Eye (tissue), 1 donor: ENCODE measurements at places on chromosomes 1 and 21.
A peak's percentile ranks its signal among the peaks of the same experiment; 100 is the strongest.

DNA sequence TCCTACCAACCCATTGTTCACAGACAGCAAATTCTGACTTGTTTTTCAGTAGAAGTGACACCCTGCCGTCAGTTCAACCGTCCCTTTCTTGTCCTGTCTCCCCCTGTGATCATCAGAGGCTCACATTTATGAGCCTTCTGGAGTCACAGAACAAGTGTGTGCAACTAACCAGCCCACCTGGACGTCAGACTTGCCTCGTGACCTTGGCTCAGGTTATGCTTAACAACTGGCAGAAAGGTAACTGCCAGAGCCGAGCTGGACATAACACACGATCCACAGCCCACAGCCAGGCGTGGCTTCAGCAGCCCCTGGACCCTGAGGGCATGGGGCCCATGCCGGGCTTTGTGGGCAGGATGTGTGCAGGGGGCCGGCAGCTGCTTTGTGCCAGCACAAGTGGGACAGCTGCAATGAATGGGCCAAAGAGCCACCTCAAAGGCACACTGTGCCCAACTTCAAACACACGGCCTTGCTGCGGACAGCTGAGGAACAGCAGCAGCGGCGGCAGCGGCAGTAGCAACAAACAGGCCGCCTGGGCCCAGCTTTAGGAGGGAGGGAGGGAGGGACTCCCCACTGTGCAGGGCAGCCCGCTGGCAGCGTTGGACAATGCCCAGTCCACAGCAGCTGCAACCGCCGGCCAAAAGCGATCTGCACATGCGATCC, 103.9 kb downstream of the ZBTB18 start:
- peak; percentile 87 for DNase-seq

DNA sequence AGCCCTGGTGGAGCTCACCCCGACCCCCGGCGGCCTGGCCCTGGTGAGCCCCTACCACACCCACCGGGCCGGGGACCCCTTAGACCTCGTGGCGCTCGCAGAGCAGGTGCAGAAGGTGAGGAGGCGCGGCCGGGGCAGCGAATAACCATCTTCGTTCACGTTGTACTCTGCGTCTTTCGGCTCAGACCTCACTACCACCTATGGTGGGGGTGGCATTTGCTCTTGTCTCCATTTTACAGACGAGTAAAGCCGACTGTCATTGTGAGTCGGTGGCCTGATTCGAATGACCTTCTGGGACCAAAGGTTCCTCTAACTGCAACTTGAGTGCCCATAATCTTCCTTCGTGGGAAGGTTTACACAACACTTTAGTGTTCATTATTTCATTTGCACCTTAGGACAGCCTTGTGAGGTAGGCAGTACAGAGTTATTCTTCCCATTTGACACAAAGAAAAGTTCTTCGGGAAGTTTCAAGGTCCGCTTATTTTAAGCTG, 506 bp downstream of the C1orf50 start:
- no peak for DNase-seq

DNA sequence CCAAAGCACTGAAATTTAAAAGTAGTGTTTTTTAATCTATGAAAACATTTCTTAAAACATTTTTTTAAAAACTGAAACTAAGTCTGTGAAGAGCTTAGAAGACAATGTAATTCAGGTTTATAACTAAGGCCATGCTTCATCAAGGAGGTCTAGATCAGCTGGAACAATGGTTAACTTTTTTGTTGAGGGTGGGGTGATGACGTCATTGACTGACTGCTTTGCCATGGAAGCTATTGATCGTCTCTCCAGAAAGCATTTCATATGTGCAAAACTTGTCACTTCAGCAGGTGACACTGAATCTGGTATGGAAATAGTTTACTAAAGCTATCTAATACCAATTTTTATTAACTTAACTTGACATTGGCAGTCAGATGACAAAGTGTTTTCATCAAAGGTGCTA, 21.0 kb downstream of the RAVER2 start:
- DNase-seq: no peak

DNA sequence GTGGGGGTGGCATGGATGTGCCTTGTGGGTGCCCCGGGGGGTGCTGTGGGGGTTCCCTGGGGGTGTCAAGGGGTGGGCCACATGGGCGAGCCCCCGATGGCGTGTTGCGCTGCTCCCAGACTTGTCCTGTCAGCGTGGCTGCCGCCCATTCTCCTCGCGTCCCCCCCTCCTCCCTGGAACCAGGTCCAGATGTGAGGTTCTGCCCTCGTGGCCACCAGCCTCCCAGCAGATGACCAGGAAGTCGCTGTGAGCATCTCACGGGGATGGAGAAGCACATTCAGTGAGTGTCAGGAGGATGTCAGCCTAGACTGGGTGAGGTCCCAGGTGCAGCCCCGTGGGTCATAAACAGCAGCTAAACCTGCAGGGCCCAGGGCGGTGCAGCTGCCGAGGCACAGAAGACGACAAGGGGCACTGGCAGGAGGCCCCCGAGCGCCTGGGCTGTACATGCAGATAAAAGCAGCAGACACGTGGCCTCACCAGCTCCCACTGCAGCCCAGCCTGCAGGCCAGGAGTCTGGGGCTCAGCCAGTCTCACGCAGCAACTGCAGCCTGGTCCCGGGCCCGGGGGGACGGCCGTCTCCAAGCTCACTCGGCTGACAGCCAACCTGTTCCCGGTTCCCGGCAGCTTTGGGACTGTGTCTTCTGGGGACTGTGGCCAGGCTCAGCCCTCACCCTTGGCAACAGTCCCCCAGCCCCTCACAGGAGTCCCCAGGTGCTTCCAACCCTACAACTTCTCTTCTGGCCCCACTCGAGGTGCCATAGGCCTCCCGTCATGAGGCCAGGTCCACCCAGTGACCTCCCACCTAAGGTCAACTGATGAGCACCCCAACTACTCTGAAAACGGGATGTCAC, 17.5 kb upstream of the COL6A2 start:
- DNase-seq: no peak

DNA sequence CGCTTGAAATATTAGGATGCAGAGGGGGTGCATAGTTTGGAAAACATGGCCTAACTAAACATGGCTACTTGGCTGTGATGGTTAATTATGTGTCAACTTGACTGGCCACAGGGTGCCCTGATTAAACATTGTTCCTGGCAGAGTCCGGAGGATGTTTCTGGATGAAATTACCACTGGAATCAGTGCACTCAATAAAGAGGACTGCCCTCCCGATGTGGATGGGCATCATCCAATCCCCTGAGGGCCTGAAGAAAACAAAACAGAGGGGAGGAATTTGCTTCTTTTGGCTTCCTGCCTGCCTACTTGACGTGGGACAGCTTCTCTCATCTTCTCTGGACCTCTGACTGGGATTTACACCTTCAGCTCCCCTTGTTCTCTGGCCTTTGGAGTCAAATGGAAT, 79.1 kb upstream of the KCNE2 start:
- DNase-seq: no peak

- DNase-seq: no peak
Observed at GRCh38 chr21:45790427-45790826, 146.9 kb downstream of the PCBP3 start.

DNA sequence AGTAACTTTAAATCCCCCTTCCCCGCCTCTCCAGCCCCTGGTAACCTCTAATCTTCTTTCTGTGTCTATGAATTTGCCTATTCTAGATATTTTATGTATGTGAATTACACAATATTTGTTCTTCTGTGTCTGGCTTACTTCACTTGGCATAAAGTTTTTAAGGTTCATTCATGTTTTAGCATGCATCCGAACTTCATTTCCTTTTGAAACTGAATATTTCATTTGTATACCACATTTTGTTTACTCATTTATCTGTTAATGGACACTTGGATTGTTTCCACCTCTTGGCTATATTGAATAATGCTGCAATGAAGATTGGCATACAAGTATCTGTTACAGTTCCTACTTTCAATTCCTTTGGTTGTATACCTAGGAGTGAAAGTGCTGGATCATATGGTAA, 205.3 kb downstream of the TM2D1 start:
- no peak for DNase-seq

DNA sequence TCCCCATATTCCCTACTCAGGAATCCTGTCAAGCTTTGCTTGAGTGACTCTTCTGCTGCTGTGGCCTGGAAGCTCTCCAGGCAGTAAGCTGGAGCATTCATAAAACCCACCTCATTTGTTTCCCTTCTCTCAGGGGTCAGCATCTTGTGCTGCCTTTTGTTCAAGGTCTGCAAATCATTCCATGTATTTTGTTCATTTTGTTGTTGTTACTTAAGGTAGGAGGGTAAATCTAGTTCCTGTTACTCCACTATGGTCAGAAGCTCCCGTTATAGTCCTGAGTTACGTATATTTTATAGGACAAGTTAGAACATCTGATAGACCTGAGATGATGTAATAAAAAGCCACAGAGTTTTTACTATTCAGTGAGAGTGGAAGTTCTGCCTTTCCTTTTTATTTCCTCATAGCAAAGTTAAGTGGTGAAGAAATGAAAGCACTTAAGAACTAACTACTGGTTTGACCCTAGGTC, 9.9 kb downstream of the SYNJ1 start:
- DNase-seq: no peak

DNA sequence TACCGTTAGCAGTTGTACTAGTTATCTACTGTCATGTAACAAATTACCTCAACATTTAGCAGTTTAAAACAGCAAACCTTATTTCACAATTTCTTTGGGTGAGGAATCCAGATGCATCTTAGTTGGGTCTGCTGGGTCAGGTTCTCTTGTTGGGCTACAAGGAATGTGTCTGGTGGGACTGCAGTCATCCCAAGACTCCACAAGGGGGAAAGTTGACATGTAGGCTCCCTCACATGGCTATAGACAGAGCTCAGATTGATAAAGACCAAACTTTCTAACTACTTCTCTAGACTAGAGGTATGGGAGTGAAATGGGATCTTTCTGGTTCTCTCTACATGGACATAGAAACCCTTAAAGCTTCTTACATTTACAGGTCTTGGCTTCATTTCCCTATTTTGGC, 160.9 kb downstream of the UCK2 start:
- no peak for DNase-seq

DNA sequence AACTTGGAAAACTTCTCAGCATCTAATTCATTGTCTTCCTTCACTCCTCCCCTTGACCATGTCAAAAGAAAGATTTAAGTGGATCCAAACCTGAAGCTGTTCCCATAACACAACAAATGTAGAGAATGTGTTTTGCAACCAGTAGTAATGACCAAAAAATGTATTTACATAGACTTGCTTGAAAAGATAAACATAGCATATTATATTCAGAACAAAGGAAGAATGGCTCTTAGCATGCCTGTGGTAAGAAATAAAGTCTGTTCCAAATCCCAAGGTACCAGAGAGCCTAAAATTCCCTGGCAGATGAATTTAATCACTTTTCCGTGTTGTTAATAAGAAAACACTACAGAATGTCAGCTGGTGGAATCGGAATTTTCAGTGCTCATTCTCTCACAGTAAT, 36.8 kb downstream of the FMO3 start:
- peak; percentile 53 for DNase-seq

- no peak for DNase-seq
Observed at GRCh38 chr1:226135059-226135651, 51.4 kb downstream of the ACBD3 start.

- peak; percentile 67 for DNase-seq
Observed at GRCh38 chr21:39345440-39345839, 3.4 kb downstream of the HMGN1 start.
